ENCODE measurements at places on chromosomes 2 and 18.
A peak's percentile ranks its signal among the peaks of the same experiment; 100 is the strongest.

- no peak for DNase-seq
Measured at GRCh38 chr2:66803726-66804125, 368.8 kb downstream of the MEIS1 start.

GRCh38 chr2:11559786-11560155 is 25.9 kb downstream of the GREB1 start:
- no peak for DNase-seq

DNA sequence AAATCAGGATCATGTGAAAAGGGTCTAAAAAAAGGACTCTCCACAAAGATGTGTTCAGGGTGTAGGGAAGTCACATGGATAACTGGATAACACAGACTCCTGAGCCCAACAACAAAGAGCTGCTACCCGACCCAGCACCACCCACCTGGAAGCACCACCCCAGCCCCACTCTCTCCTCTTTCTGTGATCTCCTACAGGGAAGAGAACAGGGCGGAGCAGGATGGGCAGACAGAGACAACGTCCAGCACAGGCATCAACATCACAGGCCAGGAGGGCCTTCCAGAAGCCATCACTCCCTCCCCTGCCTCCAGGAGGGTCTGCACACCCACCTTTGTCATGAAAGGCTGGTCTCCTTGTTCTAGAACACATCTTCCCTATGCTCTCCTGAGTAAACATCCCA is 1.3 kb upstream of the CIB4 start:
- no peak for DNase-seq

GRCh38 chr18:36901277-36901701 is 72.4 kb downstream of the KIAA1328 start:
- no peak for DNase-seq

DNA sequence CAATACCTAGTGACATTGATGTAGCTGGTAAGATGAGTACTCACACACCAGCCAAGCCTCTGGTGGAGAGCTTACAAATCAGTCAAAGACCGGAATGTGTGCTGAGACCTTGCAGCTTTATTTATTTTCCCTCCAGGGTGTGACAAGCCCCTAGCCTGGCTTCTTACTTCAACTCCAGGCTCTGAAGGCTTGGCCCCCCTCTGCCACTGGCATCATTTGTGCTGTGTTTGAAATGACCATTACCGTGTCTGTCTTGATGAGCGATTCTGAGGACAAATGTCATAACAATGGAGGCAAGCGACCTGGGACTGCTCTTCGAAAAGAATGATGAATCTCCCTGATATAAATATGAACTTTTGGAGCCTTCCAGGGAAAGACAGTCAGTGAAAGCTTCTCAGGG is 749.9 kb upstream of the HS6ST1 start:
- DNase-seq = no peak

DNA sequence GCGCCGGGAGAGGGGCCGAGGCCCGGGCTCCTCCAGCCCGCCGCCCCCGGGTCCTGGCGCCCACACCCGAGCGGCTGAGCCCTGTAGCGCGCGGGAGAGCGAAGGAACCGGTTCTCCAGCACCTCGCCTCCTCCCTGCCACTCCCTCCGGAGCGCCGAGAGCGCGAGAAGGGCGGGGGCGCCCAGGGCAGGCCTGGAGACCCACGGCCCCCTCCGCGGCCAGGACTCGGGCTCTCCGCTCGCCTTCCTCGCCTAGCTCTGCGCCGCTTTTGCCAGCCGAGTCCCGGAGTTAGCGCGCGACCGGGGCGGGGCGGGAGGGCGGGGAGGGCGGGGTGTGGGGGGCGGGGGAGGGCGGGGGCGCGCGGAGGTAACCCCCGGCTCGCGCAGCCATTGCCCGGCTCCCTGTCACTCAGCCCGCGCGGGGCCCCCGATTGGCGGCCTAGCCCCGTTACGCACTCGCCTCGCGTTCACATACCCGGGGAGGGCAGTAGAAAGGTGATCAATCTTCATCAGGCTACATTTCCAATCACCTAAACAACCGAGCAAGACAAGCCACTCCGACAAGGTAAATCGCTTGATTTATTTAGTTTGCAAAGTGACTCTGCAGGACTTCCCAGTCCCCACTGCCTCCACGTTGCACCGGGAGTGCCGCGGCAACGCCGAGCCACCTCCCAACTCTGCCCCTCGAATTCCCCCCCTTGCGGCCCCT is at the start of gene OTX1:
TSS of gene OTX1 (plus strand) at position 497 of the 708 bp plus-strand sequence. CDS start 2,161 bp downstream, outside the sequence.
- DNase-seq = peak; percentile 34

- DNase-seq = no peak
Measured at GRCh38 chr18:61572084-61572655, 238.9 kb downstream of the CDH20 start.

GRCh38 chr2:71711133-71711855 is 257.9 kb downstream of the DYSF start:
- no peak for DNase-seq

- DNase-seq = no peak
Measured at GRCh38 chr2:239157269-239157668, 243.6 kb downstream of the HDAC4 start.

DNA sequence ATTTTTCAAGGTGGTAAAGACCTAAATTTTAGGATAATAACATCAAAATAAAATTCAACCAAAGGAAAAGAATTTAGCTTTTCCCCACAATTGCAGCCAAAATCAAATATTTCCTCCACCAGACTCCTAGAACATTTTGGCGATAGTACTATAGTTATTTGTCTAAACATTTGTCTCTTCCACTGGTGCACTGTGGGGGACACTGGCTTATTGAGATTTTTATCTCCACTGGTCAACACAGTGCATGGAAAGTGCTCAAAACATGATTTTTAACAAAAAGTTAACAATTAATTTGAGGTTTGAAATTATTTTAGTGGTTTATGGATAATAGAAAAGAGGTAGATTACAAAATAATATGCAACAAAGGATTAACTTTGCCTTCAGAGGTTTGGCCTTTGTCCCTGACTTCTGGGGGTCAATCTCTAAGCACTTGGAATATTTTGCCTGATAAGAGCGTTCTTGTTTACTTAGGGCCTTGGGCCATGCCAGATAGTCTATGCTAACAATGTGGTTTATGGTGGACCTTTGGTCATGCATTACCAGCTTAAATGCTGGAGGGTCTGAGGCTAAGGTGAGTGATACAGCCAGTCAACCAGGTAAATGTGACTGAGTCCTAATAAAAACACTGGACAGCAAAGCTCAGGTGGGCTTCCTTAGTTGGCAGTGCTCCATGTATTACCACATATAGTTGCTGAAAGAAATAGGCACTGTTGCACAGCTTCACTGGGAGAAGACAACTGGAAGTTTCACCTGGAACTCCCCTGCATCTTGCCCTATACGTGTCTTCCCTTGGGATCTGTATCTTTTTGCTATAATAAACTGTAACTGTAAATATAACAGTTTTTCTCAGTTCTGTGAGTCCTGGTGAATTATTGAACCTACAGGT is 67.2 kb upstream of the SATB2 start:
- DNase-seq = no peak

GRCh38 chr2:10014418-10015190 is 28.7 kb upstream of the KLF11 start:
- no peak for DNase-seq

DNA sequence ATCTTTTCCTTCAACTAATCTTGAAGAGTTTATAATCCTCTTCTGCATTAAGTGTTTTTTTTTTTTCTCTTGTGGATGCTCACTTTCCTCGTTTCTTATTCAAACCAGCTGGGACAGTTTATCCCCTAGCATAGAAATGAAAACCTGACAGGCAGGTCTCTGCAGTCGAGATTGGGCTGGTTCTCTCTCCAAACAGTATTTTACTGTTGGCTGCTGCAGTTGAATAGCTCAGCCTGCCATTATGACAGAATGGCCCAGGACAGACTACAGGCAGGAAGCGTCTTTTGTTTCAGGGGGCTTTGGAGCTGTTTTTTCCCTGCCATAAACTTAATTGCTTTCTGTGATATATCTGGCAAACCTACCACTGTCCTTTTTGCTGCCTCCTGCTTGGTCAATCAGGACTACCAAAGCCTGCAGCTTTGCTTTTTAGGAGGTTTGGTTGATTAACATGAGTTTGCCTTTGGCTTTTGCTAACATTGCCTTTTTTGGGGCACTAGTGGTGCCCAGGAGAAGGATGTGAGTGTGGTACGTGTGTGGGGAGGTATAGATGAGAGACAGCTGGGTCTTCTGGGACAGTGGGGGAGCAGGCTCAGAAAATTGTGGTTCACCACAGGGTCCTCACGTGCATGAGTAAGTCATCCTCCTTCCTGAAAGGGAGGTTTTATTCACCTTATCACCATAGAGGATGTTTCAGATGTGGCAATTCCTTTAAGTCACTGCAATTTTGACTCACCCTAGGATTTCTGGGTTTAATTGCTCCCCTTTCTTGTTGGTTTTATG is 128.7 kb downstream of the LYPD6B start:
- peak; percentile 40 for DNase-seq

GRCh38 chr18:48297139-48297538 is 112.0 kb downstream of the ZBTB7C start:
- no peak for DNase-seq

GRCh38 chr2:217933617-217933993 is 69.2 kb downstream of the TNS1 start:
- no peak for DNase-seq

GRCh38 chr2:33505966-33506365 is 29.5 kb downstream of the RASGRP3 start:
- DNase-seq = no peak

- DNase-seq = no peak
Measured at GRCh38 chr2:143899987-143900386, 619.9 kb downstream of the ZEB2 start.

DNA sequence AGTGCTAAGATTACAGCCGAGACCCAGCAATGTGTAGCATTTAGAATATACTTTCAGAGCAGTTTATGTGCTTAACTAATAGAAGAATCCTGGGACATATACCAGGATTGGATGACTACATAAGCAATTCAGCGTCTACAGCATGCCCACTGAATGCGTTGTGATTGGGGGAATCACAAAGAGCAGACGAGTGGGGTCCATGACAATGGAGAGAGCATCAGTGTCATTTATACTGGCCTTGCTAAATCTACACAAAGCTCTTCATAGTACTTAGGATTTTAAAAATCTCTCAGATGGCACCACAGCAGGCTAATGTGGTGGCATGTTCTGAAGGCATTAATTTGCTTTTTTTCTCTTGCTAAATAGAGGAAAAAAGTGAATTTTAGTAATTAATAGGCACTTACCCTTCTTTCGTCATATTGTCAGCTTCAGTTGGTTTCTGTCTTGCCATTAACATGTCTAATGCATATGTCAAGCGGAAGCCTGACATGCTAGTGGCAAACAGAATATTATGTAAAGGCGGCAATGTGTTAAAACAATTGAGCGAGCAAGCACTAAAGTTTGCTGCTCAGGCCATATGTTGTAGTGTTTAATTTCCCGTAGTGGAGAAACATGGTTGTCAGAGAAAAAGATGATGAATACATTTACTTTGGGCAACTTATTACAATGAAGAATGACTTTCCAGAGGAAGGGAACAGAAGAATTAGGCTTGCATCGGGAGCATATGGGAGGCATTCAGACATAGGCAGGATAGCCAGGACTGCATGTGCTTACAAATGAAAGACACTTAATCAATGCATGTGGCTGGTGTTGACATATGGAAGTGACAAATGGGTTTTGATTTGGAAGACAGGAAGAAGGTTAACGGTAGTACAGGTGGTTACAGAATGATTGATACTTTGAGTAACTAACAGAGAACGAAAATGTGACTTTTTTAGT is 145.2 kb downstream of the ICOS start:
- no peak for DNase-seq

DNA sequence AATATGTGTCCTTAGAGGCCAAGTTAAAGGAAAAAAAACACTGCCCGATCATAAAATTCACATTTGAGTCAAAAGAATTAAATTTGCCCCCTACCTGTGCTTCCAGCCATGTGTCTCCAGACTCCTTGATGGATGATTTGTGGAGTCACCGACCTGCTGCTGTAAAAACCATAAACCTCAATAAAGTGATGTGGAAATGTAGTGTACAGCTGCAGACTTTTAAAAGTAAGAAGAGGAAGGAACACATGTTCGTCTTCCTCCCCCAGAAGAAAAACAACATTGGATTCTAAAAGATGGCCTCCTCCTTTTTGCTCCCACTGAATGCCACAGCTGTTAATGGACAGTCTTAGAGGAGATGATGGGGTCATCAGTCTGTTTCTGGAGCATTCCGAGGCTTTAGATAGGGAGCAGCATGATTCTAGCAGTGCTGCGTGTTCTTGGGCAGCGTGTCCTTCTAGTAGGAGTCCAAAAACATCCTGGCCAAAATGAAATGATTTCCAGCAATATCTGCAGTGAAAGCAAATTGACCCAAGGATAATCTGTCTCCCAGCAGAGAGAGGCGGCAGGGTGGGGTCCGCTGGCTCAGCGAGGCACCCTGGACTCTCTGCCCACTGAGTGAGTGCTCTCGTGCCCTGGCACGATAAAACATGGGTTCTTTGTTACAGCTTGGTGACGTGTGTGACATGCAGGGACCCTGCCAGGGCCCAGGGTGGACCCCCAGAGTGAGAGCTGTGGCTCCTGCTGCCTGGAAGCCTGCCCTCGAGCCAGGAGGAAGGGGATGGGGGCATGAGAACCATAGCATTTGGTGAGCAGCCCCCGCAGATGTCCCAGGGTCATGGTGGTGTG is 196.1 kb downstream of the FAM210A start:
- no peak for DNase-seq

GRCh38 chr2:108316461-108317258 is 28.0 kb downstream of the SULT1C2 start:
- DNase-seq = no peak

- DNase-seq = no peak
Measured at GRCh38 chr2:20611844-20612356, 39.0 kb downstream of the HS1BP3 start.

DNA sequence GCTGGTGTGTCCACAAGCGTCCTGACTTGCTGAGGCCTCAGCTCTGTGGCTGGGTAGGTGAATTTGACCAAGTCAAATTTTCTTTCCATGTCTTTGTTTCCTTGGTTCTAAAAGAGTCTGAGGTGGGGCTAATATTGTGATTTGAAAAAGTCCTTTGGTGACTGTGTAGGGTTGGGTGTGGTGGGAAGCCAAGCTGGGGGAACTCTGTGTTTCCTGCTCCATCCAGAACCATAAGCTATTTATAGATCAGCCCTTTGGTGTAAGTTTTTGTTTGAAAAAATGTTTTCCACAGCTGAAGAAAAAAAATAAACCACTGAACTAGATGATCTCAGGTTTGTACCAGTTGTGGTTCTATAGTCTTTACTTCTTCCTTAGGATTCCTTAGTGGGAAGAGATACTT is 462.7 kb downstream of the TGIF1 start:
- DNase-seq = no peak

GRCh38 chr2:124485659-124486058 is 460.6 kb downstream of the CNTNAP5 start:
- DNase-seq = no peak

GRCh38 chr2:180442860-180443644 is 436.0 kb upstream of the CWC22 start:
- no peak for DNase-seq

GRCh38 chr2:30940839-30941238 is 133.6 kb upstream of the CAPN13 start:
- DNase-seq = no peak

- DNase-seq = no peak
Measured at GRCh38 chr2:148021059-148021861, at the start of gene MBD5. TSS of gene MBD5 (plus strand) at chr2:148021091.

- DNase-seq = no peak
Measured at GRCh38 chr2:100781009-100781325, 39.0 kb upstream of the NPAS2 start.

GRCh38 chr18:58288921-58289797 is 245.1 kb downstream of the NEDD4L start:
- peak; percentile 78 for DNase-seq

All from GM12864 (cell line).